ENCODE measurements at places on chromosomes 5 and 9.

GRCh38 chr5:81408496-81408895 lies 14.6 kb upstream of the ACOT12 start:
- DNase-seq = no peak

GRCh38 chr5:143447983-143448382 lies 44.5 kb upstream of the NR3C1 start:
- DNase-seq = no peak

GRCh38 chr5:8944005-8944404 lies 601.9 kb downstream of the SEMA5A start:
- DNase-seq = no peak

GRCh38 chr5:60563696-60564324 lies 136.2 kb downstream of the DEPDC1B start:
- no peak for DNase-seq

DNA sequence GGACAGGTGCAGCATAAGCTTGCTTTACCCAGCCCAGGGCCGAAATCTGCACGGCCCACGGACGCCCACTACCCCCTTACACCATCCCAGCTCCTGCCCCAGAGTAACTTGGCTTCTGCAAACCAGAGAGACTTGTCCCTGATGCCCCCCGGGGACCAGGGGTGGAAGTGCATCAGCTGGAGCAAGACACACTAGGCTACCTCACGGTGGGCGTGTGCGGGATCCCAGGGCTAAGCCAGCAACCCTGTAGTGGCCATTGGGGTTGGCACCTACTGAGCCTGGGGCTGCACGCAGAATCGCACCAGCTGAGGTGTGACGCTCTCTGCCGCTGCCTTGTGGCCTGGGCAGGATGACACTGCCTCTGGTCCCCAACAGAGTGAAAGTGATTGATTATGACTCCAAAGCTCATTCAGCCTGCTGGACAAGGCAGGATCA lies 6.1 kb upstream of the ZNF79 start:
- DNase-seq = peak; percentile 58

GRCh38 chr9:106801816-106802215 lies 61.1 kb upstream of the ZNF462 start:
- no peak for DNase-seq

- DNase-seq = no peak
These were observed 70.4 kb upstream of the SNX2 start for GRCh38 chr5:122704247-122705036.

DNA sequence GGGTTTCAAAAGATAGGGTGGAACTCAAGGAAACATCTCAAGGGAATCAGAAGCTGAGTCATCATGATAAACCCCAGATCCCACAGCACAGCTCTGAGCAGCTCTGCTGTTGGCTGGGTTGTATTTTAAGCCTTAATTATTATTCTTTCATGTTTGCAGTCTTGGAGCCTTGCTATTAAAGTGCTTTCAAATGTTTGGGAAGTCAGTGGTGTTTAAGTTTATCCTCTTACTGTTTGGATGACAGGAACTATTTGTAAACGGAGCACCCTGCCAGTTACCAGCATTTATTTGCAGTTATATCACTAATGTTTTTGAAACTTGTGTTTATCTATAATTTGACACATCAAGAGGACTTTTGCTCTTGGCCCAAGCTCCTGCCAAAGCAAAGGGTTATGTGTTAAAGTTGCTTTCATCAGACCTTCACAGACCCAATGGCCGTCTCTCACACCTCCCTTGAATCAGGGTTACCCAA lies 141.1 kb upstream of the SPDL1 start:
- no peak for DNase-seq

DNA sequence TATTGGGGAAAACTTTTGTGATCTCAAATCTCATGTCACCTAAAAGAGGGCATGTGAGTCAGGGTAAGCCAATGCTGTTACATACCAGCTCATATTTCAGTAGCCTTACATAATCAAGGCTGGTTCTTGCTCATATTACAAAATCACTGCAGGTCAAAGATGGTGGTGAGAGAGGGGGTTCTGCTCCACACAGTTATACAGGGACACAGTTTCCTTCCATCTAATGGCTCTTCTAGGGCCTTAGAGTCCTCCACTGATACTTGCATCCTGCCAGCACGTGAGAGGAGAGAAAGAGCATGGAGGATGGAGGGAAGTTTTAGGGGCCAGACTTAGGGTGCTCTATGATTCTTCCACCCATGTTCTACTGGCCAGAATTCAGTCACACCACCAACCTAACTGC lies 130.0 kb downstream of the LIFR start:
- DNase-seq = no peak

- DNase-seq = no peak
These were observed 4.5 kb downstream of the NDUFS6 start for GRCh38 chr5:1805736-1806135.

- DNase-seq = no peak
These were observed 343.7 kb downstream of the EBF1 start for GRCh38 chr5:158755986-158756385.

DNA sequence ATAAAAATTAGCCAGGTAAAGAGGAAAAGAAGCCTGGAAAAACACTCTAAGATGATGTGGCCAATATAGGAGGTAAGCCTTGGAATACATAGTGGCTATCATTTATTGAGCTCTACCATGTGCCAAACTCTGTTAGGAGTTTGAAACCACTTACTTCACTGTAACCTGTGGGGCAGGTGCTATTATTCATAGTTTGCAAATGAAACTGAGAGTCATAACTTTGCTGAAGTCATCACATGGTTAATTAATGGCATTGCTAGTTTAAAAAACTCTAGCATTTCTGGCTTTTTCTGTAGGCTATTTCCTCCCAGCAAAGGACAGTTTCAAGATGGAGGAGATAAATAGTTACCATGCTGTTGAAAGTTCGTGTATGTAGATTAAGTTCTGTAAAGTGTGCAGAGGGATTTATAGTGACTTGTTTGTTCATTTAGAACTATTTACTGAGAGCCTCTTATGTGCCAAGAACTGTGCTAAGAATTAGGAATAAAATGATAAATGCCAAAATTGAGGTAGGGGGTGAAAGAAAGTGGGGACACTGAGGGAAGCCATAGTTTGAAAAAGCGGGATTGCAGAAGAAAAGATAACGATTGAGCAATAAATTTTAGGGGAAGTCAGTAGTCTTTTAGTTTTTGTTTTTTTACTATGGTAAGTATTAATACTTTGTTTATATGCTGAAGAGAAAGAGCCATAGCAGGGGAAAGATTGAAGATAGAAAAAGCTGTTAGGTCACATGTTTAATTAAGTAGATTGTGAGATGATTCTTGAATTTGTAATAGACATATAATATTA lies 57.2 kb downstream of the WDR70 start:
- DNase-seq = no peak

GRCh38 chr9:68983008-68983411 lies 30.9 kb downstream of the PRKACG start:
- no peak for DNase-seq

DNA sequence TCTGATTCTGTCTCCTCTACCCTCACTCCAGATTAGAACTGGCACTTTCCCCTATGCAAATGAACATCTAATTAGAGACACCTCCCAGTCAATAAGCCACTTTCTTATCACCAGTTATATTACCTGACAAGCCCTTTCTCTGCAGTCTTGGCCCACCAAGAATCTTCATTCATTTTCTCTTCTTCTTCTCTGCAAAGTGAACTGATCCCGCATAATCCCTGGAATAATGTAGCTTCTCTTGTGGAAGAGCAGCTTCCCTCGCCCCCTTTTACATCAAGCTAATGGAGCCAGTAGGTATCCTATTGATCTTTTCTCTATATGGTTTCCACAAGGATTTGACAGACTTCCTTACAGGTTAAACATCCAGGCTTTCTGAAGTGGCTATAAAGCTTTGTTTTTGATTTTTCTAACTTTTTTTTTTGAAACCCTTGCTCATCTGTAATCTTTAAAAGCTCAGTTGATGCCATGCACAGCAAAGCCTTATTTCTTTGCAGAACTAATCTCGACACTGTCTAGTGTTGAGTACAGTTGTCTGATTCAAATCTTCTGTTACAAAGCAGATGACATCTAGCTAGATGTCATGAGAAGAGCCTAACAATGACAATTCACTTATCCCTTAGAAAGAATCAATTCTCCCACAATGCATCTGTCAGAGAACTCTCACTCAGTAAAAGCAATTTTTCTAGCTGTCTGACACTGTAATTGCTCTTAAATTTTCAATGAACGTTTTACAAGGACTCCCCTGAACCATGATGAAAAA lies 281.4 kb downstream of the ISL1 start:
- no peak for DNase-seq

DNA sequence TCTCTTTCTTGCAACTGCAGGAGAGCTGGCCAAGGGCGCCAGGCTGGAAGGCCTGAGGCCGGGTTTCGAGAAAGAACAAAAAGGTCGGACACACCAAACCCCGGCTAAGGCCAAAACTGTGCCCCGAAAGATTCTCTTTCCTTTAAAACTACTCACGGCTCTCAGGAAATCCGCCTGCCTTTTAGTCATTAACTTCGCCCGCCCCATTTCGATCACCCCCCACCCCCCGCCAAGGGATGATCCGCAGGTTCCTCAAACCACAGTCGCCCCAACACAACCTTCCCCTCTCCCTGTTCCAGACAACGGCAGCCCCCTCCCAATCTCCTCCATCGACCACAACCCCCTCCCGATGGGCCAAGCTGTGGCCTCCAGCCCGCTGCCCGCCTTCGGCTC lies 536 bp downstream of the FEM1C start:
- no peak for DNase-seq

GRCh38 chr9:124216474-124217176 lies 41.1 kb upstream of the NEK6 start:
- DNase-seq = peak; percentile 50

- DNase-seq = no peak
These were observed 268.0 kb upstream of the KIF2A start for GRCh38 chr5:62038024-62038423.

DNA sequence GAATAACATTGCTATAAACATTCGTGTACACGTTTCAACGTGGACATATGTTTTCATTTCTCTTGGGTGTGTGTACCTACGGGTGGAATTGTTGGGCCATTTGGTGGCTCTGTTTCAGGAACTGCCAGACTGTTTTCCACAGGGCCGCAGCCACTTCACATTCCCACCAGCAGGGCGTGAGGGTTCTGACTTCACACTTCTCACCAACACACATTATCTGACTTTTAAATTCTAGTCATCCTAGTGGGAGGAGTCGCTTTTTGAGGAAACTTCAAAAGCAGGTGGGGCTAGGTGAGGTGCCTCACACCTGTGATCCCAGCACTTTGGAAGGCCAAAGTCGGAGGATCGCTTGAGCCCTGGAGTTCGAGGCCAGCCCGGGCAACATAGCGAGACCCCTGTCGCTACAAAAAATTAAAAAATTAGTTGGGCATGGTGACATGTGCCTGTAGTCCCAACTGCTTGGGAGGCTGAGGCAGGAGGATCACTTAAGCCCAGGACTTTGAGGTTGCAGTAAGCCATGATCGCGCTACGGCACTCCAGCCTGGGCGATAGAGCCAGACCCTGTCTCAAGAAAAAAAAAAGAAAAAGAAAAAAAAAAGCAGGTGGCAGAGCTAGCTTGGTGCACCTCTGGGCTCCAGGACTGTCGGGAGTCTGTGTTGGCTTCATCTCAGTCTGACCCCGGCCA lies 28.5 kb downstream of the TSPAN17 start:
- DNase-seq = no peak

DNA sequence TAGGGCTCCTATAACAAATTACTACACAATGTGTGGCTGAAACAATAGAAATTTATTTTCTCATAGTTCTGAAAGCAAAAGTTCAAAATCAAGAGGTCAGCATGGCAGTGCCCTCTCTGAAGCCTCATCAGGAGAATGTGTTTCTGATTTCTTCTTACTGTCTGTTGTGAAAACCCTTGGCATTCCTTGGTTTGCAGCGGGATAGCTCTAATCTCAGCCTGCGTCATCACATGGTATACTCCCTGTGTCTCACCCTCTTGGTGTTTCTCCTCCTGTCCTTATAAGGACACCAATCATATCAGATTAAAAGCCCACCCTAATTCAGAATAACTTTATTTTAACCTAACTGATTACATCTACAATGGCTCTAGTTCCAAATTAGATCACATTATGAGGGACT lies 87.5 kb upstream of the CDH9 start:
- DNase-seq = no peak

DNA sequence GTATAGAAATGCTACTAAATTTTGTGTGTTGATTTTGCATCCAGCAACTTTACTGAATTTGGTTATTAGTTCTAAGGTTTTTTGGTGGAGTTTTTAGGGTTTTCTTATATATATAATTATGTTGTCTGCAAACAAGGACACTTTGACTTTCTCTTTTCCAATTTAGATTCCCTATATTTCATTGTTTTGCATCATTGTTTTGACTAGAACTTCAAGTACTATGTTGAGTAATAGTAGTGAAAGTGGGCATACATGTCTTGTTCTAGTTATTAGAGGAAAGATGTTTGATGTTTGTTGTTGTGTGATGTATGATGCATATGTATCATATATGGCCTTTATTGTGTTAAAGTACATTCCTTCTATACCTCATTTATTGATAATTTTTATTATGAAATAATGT lies 362.3 kb upstream of the PRR16 start:
- DNase-seq = no peak

GRCh38 chr9:115978659-115979096 lies 174.9 kb upstream of the PAPPA start:
- no peak for DNase-seq

GRCh38 chr5:10157085-10157669 lies 92.5 kb downstream of the ATPSCKMT start:
- DNase-seq = no peak

DNA sequence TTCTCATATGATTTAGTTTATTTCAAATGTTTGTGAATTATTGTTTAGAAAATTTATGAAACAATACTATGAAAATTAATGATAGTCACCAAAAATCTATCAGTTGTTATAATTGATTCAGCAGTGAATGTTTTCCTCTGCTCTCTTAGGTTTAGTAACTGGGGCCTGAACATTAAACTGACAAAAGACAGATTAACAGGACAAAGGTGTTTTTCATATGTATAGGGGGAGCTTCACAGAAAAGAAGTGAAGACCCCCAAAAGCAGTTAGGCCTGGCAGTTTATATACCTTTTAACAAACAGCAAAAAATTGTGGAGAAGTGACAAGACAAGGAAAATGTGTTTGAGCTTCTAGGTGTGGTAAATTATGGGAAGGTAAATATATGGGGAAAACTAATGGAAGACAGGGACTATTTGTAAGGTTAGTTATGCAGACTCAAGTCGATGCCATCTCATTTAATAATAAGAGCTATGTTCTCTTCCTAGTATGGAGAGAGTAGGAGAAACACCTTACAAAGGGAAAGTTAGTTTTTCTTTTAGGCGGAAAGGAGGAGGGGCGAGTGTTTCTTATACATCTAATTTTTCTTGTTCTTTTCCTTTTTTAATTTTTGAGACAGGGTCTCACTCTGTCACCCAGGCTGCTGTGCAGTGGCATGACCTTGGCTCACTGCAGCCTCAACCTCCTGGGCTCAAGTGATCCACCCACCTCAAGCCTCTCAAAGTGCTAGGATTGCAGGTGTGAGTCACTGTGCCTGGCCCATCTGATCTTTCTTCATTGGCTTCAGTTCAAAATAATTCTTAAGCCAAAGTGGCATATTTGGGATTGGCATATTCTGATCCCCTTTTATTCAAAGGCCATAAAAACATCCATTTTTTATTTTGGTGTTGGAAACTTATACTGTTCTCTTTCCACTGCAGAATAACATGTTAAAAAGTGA lies 77.8 kb downstream of the C9orf153 start:
- DNase-seq = no peak

GRCh38 chr9:128625391-128626146 lies 31.1 kb downstream of the DYNC2I2 start:
- DNase-seq = no peak

Measured in psoas muscle (tissue), 8 donors.